Activated CD4-positive, alpha-beta T cell treated with anti-CD3 and anti-CD28 coated beads, Interleukin-2, amount 50 U/mL, for 24 hours (primary cell): ENCODE measurements at places on chromosomes 5 and 9.

GRCh38 chr9:127144670-127145445 lies 22.4 kb upstream of the ANGPTL2 start:
- no peak for DNase-seq

DNA sequence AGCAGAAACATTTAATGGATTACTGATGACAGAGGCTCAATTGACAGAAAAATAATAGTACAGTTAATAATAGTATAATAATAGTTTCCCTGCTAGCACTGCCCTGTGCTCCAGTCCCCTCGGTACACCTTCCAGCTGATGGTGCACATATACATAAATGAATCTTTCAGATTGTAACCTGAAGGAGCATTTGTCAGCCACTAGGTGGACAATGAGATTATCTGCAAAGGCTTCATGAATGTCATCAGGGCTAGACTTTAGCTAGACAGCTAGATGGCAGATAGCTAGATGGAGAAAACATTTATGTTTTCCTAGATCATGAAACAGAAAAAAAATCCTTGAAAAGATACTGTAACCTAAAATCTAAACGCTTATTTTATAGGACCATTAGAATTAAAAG lies 304.4 kb upstream of the SMC2 start:
- no peak for DNase-seq

- DNase-seq: no peak
Measured at GRCh38 chr5:77282337-77283027, 72.0 kb downstream of the PDE8B start.

DNA sequence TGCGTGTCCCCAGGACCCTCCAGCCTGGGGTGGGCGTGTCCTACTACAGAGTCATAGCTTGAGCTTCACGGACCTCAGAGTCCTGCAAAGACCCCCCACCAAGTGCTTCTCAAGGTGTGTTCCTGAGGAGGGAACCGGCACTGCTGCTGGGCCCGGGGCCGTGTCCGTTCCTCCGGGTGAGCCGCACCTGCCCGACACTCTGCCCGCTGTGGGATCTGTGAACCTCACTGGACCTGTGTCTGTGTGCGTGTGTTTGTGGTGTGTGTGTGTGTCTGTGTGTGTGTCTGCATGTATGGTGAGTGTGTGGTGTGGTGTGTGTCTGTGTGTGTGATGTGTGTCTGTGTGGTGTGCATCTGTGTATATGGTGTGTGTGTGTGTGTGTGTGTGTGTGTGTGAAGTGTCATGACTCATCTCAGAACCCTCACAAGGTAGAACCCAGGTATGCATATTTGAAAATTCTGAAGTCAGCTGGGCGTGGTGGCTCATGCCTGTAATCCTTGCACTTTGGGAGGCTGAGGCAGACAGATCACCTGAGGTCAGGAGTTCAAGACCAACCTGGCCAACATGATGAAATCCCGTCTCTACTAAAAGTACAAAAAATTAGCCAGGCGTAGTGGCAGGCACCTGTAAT lies 40.9 kb upstream of the RXRA start:
- DNase-seq: no peak

GRCh38 chr5:149301049-149301743 lies 29.5 kb downstream of the AFAP1L1 start:
- no peak for DNase-seq

GRCh38 chr5:91434348-91434747 lies 51.2 kb upstream of the ARRDC3 start:
- DNase-seq: no peak

DNA sequence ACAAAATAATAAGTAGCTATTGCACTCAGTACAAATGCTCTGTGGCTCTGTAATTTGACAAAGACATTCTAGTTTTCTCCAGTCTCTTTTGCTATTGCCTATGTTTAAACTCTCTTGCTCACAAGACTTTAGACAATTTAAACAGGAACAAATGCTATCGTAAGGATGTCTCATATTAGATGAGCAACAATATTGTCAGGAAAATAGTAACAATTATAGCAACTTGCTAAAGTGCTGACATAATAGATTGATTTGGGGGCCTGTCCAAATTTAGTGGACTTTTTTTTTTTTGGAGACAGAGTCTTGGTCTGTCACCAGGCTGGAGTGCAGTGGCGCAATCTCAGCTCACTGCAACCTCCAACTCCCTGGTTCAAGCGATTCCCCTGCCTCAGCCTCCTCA lies 11.8 kb downstream of the KIF2A start:
- no peak for DNase-seq

DNA sequence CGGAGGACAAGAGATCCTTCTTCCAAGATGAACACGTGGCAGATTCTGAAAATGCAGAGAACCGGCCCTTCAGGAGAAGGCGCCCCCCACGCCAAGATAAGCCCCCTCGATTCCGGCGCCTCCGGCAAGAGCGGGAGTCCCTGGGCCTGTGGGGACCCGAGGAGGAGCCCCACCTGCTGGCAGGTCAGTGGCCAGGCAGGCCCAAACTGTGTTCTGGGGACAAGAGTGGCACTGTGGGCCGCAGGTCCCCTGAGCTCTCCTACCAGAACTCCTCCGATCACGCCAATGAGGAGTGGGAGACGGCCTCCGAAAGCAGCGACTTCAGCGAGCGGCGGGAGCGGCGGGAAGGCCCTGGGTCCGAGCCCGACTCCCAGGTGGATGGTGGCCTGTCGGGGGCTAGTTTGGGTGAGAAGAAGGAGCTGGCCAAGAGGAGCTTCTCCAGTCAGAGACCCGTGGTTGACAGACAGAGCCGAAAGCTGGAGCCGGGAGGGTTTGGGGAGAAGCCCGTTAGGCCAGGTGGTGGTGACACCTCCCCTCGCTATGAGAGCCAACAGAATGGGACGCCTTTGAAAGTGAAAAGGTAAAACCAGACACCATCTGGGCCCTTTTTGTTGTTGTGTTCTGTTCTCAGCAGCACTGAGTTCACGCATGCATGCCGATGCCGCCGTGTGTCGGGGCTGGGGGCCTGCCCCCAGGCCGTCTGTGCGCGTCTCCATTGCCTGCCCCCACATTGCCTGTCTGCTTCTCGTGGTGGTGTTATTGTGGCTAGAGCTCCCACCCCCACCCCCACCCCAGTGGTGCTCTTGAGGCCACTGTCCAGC lies 26.6 kb upstream of the POMT1 start:
- no peak for DNase-seq

DNA sequence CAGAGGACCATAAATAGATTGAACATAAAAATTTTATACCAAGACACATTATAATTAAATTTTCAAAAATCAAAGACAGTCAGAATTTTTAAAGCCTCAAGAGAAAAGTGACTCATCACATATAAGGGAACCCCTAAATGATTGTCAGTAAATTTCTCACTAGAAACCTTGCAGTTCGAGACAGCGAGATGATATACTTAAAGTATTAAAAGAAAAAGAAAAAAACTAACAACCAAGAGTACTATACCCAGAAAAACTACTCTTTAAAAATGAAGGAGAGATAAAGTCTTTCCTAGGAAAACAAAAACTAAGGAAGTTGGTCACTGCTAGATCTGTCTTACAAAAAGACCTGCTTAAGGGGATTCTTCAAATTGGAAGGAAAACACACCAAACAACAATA lies 251.4 kb upstream of the MSX2 start:
- DNase-seq: no peak

DNA sequence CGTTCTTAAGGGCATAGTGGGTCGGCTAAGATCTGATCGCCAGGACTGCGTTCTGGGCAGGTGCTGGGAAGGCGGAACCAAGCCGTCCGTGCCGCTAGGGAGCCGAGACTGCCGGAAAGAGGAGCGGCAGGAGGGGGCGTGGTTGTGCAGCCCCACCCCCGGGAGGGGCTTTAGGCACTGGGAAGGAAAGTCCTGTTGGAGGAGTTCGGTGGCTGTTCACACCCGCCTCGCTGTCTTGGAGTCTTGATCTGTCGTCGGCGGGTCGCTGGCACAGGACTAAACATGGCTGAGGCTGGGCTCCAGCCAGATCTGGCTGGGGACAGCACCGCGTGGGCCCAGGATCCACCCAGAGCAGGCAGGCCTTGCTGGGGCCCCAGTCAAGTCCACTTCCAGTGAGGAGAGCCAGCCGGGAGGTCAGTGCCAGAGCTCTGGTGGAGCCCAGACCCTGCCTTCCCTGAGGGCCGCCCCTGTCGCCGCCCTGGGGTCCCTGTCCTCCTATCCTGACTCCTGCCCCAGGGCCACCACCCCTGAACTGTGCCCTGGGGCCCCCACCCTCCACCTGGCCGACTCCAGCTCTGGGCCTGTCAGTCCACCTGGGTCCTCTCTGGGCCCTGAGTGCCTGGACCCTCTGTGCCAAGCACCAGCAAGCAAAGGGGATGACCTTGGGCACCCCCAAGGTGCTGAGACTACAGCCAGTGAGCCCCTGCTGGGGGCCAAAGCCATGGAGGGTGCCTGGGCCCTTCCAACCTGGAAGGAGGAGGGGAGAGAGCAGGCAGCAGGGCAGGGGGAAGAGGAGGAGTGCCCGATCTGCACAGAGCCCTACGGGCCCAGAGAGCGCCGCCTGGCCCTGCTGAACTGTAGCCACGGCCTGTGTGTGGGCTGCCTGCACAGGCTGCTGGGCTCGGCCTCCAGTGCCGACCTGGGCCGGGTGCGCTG lies 4.5 kb downstream of the RNF208 start:
- no peak for DNase-seq

GRCh38 chr5:69491838-69492390 lies 676 bp upstream of the OCLN start:
- DNase-seq: no peak

DNA sequence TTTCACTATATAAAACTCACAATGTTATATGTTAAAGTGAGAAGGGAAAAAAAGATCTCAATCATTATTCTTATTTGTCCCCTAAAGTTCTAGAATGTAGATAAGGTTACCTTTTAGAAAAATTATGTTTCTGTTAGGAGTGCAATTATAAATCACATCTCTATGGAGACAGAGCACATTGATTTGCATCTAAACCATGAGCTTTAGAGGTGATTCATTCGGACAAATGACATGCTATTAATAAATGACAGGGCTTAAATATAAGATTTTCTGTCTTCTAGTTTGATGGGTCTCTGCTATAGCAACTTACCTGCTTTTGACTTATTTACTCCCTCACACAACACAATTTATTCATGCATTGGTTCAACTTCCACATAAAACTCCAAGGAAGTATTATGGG lies 39.8 kb downstream of the RASEF start:
- no peak for DNase-seq

- DNase-seq: no peak
Measured at GRCh38 chr9:91966503-91966902, 16.5 kb upstream of the ROR2 start.

GRCh38 chr5:5278815-5279381 lies 138.8 kb downstream of the ADAMTS16 start:
- DNase-seq: no peak

DNA sequence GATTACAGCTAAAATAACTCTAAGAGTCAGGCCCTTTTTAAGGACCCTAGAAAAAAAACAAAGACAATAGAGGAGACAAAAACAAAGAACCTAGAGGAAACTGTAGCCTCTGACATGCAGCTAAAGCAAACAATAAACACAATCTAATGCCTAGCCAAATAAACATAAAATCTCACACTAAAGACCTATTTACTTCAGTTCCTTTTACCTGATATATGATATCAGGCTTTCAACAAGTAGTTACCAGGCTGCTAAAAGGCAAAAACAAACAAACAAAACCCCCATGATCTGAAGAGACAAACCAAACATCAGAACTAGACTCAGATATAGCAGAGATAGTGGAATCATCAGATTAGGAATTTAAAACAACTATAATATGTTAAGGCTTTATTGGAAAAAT lies 226.5 kb upstream of the POU5F2 start:
- no peak for DNase-seq

DNA sequence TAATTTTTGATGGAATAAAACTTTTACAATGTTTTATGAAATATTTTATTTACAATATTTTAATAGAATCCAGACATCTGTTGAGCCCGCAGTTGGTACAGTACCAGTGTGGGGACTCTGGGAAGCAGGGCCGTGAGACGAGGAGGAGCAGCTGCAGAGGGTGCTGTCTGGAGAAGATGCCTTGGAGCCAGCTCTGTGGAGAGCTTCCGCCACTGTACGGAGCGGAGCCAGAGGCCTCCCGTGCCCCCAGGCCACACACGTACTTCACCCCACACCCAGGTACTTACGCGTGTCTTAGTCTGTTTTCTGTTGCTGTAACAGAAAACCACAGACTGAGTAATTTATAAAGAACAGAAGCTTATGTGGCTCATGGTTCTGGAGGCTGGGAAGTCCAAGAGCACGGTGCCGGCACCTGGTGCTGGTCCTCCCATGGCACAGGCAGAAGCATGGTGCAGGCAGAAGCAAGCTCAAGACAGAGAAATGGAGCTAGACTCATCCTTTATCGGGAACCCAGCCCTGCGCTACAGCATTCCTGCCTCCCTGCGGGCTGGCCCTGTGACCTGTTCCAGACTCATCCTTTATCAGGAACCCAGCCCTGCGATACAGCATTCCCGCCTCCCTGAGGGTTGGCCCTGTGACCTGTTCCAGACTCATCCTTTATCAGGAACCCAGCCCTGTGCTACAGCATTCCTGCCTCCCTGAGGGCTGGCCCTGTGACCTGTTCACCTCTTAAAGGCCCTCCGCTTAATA lies 23.3 kb downstream of the CEP72 start:
- no peak for DNase-seq

DNA sequence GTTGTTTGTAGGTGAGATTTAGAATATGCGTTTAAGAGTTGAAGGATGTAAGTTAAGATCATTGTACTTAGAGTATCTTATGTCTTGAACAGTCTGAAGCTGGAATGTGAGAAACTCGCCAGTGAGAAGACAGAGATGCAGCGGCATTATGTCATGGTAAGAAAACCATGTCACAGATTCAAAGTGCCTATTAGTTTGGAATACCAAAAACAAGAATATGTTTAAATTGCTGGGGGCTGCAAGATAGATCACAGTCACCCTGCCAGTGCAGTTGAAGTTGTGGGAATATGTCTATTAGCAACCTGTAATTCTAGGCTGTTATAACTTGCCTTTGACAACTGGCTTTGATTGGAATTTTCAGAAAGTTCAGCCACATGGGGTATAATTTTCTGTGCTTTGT lies 3.0 kb downstream of the TLE4 start:
- DNase-seq: no peak

DNA sequence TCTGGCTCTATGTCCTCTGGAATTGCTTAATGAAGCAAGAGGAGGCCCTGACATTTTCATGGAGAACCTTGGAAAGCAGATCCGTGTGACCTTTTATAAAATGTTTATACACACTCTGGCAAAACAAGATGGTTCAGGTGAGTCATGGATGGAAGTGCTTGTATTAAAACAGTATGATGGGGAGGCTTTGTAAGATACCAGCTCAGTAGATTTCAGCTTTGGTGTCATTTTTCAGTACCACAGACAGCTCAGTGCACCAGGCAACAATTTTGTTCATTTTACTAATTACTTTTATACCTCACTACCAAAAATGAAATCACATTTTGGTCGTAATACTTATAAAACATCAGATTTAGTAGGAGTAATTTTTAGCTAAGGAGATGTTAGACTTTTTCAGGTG lies 5.2 kb downstream of the KCNN2 start:
- DNase-seq: no peak

- DNase-seq: no peak
Measured at GRCh38 chr5:143331956-143332355, 71.5 kb downstream of the NR3C1 start.
